ENCODE measurements at places on chromosomes 3 and 15.

- DNase-seq, result no peak
These were observed 35.0 kb downstream of the BTLA start for GRCh38 chr3:112464264-112464663.

- no peak for DNase-seq
These were observed 312.7 kb upstream of the DPH6 start for GRCh38 chr15:35858707-35859106.

DNA sequence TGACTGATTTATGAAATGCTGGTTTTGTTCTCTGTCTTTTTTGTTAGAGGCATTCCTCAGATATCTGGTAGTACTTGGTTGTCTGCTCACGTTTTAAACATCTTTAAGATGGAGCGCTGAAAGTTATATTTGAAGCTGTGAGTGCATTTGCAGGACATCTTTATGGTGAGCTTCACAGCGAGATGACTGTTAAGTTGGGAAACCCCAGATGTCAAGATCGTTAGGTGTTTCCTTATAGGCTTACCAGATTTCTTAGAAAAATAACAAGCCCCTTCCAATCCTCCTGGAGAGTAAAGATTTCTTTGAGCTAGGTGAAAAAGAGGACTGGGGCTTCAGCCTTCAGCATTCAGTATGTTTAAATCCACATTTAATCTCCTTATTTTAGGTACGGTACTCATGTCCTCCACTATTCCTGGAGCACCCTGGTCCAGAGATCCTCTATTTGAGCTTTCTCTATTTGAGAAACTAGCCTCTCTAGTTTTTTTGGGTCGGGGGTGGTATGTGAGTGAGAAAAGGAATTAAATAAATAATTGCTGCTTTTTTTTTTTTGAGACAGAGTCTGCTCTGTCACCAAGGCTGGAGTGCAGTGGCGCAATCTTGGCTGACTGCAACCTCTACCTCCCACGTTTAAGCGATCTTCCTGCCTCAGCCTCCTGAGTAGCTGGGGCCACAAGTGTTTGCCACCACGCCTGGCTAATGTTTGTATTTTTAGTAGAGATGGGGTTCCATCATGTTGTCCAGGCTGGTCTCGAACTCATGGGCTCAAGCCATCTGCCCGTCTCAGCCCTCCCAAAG lies 72.3 kb downstream of the ZNF609 start:
- DNase-seq, result no peak

DNA sequence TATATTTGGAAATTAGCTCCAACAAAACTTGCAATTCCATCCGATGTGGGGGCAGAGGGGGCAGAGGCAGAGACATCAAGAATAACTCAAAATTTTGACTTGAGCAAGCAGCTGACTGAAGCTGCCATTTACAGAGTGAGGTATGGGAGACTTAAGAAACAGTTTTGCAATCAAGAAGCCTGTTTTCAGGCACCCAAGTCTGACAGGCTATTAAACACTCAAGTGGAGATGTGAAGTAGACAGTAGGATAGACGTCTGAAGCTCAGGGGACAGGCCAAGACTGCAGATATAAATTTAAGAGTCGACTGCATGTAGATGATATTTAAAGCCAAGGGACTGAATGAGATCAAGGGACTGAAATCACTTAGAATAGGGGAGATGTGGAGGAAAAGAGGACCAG lies 9.9 kb upstream of the SH3BP5 start:
- no peak for DNase-seq

DNA sequence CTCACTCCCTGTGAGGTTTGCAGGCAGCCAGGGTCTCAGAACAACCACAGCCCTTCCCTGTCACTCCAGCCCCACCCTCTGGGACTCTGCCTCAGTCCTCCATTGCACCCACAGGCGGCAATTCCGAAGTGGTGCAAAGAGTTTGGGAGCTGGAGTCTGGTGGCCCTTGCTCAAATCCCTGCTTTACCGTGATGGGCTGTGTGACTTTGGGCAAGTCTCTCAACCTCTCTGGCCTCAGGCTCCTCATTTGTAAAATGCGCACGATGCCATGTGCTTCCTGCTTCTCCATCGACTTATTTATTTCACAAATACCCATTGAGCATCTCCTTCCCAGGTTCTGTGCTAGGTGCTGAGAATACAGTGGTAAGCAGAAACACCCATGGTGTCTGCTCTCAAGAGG lies 7.3 kb upstream of the ATP2B2 start:
- no peak for DNase-seq

DNA sequence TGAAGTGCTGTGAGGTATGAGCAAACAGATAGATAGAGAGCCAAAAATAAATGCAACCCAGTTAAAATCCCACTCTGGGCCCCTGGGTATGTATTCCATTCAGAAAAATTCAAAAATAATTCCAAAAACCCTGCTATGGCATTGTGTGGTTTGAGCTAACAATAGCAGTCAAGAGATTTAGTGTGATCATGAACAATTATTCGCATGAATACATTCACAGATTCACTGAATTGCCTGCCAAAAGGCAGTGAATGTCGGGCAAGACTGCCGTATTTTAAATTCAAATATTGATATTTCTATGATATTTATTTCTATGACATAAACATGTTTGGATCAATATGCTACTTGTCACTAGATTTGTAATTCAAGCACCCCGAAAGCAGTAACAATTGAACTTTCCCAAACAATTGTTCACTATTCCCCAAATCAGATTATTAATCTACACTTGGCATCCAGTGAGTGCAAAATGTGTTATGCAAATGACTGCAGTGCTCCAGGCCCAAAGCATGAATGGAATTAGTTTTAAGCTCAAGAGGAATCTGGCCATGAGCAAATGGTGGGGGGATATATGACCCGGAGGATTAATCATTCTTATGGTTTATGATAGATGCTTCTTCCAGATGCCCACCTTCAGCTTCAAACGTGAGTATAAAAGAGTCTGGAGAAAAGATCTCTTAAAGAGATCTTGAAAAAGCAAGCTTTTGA lies 417.0 kb upstream of the MEIS2 start:
- DNase-seq, result no peak

DNA sequence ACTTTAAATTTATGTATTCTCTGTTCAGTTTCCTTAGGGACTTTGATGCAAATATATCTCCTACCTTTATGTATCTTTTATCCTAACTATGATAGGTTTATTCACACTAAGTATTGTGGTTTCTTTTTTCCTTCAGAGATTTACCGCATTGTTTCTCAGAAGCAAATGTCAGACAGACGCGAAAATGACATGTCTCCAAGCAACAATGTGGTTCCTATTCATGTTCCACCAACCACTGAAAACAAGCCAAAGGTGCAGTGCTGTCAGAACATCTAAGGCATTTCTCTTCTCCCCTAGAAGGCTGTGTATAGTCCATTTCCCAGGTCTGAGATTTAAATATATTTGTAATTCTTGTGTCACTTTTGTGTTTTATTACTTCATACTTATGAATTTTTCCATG lies 18.3 kb downstream of the RAB11A start:
- no peak for DNase-seq
